ENCODE measurements at places on chromosomes 2 and 18.

DNA sequence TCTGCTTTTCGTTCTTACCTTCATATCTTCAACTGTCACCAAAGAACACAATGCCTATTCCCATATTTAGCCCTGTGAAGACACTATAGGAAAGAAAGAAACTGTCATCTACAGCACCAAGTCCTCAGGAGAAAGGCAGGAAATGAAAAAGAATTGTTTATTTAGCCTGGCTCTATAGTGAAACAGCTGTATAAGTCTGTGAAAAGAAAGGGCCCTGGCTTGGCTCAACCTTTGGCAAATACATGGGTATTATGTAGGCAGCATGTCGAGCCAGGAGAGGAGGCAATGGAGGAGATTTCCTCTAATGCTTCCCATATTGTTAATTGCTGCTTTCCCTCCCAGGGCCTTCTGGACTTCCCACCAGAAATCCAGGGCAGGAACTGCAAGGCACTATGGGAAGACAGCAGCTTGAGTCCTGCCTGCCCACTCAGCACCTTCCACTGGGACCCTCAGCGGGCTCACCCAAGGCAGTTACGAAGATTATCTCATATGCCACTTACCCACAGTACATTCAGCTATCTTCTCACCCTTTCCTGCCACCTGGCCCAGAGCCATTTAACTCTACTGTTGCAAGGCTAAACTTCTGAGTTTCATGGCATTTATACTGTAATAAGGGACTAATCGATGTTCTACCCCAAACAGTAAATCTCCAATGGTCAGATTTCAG is 30.1 kb downstream of the SLC8A1 start:
- no peak for ATAC-seq

DNA sequence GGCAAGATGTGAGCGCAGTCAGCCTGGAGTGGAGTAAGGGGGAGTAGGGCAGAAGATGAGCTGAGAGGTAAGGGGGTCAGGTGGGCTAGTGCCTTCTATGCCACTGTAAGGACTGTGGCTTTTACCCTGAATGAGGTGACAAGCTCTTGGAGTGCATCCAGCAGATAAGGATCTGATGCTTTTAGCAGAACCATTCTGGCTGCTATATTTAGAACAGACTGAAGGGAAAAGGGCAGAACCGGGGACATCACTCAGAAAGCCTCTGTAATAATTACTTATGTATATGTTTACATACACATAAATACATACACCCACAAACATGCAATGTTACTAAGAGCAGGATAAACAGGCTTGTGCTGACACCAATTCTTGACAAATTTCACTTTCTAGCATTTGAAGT is 124.8 kb downstream of the DTNB start:
- ATAC-seq: no peak

DNA sequence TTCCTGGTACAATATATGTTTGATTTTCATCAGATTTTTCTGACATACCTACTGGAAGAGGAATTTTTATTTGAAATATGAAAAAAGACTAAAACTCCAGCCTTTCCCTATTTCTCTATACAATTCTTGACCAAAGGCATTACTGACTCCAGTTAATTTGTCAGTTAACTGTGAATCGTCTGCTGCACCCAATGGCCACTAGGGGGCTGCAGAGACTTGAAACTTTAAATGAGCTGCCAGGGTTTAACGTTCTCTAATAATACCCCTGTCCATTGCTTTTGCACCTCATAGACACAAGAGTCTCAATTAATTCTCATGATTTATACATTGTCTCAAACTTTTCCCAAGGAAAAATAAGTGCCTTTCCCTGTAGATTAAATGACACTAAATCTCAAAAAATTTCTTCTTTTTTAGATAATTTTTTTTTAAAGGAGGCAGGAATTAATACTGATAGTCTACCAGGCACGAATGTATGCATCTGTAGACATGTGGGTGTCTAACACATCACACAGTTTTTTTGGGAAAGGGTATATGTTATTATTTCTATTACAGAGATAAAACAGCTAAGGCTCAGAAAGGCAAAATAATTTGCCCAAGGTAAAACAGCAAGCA is 1.8 kb upstream of the ALK start:
- ATAC-seq: no peak

GRCh38 chr18:8426401-8426800 is 182.8 kb upstream of the RAB12 start:
- no peak for ATAC-seq

- ATAC-seq: no peak
Observed at GRCh38 chr2:60954139-60954538, 63.4 kb upstream of the PEX13 start.

DNA sequence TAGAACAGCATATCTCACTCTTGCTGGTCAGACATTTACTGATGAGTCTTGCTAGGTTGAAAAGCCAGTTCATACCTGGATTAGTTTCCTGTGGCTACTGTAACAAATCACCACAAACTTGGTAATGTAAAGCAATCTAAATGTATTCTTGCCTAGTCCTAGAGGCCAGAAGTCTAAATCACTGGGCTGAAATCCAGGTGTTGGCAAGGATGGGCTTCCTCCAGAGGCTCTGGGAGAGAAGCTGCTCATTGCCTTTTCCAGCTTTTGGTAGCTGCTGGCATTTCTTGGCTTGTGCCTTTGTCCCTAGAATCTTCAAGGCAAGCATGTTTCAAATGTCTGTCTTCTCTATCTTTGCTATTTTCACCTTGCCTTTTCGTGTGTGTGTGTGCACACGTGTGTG is 62.3 kb upstream of the MAP4K3 start:
- ATAC-seq: no peak

GRCh38 chr2:12317814-12318426 is 398.8 kb upstream of the TRIB2 start:
- no peak for ATAC-seq

- no peak for ATAC-seq
Observed at GRCh38 chr2:64487256-64488049, 33.5 kb downstream of the LGALSL start.

DNA sequence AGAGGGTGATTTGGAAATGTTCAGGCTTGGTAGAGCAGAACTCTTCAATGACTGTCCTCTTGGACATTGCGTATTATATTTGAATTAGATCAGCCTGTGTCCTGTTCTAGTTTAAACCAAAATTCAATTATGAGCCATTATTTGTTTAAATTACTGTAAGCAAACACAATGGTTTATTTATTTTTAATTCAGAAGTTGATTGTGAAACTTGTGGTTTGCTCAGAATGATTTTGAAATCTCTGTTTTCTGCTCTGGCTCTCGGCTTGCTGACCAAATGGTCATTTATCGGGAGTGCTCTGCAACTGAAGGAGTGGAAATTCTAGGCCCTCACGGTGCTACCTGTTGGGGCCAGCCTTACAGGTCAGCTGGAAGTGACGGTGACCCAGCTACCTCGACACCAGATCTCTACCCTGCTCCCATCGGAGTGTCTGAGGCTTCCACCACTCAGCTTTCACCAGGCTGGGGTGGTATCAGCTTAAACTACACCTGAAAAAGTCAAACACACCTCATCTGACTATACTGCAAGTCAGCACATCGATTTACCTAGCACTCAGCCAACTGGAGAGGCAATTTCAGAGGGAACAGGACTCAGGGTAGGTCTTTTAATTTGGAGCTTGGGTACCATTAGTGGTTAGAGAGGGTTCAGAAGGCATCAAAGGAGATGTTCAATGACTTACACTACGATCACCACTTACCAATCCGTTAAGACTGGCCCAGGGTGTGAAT is 36.8 kb upstream of the GPD2 start:
- ATAC-seq: no peak

DNA sequence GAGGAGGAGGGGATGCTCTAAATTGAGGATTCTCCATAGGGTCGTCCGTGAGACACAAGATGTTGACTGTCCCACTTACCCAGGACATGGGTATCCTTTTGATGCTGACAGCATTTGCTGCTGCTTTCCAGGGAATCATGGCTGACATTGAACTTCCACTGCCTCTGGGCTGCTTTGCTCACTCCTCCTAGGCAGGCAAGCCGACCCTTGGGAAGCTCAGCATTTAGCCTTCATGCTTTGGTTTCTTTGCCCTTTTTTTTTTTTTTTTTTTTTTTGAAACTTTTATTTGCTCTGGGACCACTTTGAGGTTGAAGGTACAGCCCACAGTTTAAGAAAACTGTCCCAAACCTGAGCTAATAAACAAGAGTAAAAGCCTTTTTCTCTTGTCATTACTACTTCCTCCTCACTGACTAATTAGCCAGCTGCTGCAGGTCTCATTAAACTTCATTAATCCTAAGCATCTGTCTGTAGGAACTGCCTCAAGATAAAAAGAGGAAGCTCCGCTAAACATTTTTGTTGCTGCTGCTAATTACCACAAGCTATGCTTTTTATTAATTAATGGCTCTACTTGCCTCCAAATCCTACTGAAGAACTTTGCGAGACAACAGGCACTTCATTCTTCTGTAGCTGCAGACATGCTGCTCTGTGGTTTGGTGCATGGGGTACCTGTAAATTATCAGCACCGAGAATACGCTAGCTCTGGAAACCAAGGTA is 125.4 kb downstream of the SPTBN1 start:
- no peak for ATAC-seq

- no peak for ATAC-seq
Observed at GRCh38 chr18:8458546-8459215, 150.6 kb upstream of the RAB12 start.

GRCh38 chr2:218194880-218195279 is 22.1 kb upstream of the ARPC2 start:
- ATAC-seq: no peak

DNA sequence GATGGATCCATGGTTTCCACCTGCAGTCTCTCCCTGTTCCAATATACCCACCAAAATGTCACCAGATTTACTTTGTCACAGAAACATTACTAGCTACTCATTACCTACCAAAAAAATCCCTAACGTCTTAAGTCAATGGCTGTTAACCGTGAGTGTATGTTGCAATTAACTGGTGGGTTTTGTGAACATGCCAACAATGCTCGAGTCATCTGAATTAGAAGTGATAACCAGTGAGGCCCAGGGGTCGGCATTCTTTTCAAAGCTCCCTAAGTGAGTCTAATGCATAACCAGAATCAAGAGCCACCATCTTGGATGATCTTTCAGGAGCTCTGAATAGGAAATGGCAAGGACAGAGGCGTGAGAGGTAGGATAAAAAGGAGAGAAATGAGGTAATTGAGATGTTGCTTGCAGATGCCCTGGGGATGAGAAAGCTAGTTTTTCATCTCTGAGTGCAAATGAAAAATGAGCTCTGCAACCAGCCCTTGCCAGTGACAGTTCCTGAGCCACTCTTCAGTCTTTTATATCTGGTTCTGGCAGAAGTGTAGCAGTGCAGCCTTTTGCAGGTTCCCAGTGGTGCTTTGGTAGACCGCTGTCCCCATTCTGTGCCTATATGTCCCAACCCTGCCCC is 130.0 kb upstream of the RND3 start:
- no peak for ATAC-seq

DNA sequence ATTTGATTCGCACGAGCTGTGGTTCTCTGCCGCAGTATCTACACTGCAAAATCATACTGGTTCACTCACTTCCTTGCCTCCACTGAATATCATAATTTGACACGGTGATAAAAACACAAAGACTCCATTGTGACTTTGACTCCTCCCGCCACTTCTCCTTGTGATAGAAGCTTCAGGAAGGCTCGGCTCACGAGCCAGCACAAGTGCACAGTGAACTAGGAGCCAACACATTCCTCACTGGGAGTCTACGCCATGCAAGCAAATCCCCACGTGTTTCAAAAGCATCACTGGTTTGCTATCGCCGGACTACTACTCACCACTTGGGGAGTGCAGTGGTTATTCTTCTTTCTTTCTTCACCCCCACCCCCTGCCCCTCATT is 293.3 kb upstream of the PARD3B start:
- ATAC-seq: no peak

DNA sequence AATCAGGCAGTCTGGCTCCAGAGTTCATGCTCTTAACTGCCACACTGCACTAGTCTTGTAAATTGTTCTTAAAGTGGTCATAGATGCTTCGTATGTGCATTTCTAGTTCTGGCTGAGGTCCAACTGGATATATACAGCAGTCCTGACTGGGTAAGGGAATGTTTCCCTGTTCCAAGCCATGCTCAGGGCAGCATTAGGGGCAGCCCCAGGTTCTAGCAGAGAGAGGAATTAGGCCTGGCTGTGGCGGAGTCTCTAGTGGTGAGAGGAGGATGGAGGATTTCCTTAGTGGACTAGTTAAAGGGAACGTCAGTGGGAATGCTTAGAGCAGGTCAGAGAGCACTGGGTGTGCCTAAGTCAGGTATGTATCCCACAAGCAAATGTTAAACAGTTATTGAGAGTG is 28.0 kb downstream of the UBE2E3 start:
- ATAC-seq: no peak

DNA sequence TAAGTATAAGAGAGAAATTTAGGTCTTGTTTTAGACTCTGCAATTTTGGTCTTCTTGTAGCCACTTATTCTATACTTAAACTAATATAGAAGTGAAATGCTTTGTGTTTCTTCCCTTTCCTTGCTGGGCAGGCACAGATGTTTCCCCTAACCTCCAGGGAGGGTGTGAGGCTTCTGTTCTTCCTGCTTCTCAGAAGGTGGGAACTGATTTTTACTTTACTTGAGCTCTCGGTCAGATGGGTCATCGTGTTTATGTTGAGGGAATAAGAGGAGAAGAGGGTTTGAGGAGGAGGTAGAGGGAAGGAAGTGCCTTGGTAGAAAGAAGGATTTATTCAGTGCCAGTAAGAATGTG is 92.5 kb upstream of the CXCR4 start:
- ATAC-seq: no peak

- no peak for ATAC-seq
Observed at GRCh38 chr2:240201866-240202265, 61.4 kb upstream of the OTOS start.

GRCh38 chr2:216004697-216005283 is 8.6 kb downstream of the MREG start:
- ATAC-seq: peak; percentile 74

GRCh38 chr2:187051350-187051749 is 202.4 kb upstream of the ZSWIM2 start:
- ATAC-seq: no peak

- no peak for ATAC-seq
Observed at GRCh38 chr2:234974501-234975385, 22.9 kb downstream of the SH3BP4 start.

DNA sequence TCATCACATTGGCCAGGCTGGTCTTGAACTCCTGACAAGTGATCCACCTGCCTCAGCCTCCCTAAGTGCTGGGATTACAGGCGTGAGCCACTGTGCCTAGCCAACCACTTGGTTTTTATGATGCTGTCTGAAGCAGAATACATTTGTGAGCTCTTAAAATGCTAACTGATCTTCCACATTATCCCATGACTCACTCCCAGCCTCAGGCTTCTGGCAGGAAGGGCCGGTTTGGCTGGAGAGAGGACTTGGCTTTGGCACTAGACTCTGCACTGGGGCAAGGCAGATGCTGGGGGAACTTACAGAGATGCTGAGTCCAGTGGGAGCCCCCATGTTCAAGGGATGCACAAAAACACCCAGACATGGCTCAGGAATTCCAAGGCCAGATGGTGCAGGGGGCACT is 40.5 kb upstream of the SH3BP4 start:
- no peak for ATAC-seq

- ATAC-seq: no peak
Observed at GRCh38 chr2:172070936-172071335, 14.4 kb upstream of the DLX1 start.

DNA sequence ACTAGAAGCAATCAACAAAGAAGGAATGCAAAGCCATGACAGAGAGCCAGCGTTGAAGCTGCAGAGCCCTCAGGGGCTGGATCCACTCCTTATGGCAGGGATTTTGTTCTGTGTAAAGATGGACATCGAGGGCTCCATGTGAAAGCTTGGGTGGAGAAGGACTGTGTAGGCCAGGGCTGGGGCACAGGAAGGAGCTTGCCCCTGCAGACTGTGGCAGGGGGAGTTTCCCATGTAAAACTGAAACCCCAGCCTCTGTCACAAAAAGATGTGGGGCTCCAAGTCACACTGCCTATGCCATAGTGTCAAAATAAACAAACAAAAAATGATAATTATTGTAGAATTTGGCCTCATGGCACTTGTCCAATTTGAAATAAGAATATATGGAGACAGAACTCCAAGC is 408.7 kb upstream of the HS6ST1 start:
- no peak for ATAC-seq
